ENCODE measurements at places on chromosomes 2 and 18. TPM values are rescaled to one million over a fixed set of nuclear protein-coding genes. Genes with fewer than 3 reads are reported as not detected.
A peak's percentile ranks its signal among the peaks of the same experiment; 100 is the strongest.

DNA sequence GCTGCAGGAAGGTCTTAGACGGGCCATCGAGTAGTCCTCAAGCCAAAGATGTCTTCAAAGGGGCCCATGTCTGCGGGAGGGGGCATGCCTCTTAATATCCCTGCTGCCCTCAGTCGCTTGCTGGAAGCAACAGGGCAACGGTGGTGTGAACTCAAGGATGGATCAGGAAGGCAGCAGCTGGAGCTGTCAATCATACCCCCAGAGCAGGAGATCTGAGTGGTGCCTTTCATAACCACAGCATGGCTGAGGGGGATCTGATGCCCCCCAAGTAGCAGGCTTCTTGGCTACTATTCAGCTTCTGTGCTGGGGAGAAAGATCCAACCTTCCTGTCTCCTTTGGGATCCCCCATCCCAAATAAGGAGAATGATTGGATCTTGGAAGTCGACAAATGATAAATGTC is 46.4 kb downstream of the INSIG2 start:
- no peak for DNase-seq

- DNase-seq, result no peak
Observed at GRCh38 chr2:27158468-27158867, 9.7 kb downstream of the TCF23 start.

- no peak for DNase-seq
Observed at GRCh38 chr2:212712466-212712865, 173.9 kb upstream of the ERBB4 start.

DNA sequence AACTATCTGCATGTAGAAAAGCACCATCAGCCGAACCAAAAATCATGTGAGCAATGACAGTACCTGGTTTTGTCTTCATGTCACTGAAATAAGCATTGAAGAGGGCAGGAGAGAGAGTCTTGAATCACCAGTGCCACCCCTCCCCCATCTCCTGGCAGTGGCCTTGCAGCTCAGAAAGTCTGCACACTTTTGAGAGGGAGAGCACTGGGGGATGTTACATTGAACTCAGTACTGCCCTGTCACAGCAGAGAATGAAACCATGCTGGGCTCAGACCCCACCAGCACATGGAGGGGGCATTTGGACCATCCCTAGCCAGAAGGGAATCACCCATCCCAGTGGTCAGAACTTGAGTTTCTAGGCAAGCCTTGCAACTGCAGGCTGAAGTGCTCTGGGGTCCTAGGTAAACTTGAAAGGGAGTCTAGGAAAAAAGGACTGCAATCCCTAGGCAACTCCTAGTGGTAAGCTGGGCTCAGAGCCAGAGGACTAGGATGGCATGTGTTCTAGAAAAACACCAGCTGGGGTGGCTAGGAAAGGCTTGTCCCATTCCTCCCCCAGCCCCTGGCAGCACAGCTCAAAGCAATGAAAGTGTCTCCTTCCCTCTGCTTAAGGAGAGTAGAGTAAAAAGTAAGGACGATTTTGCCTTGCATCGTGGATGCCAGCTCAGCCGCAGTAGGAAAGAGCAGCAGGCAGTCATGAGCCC is 259.9 kb upstream of the MYT1L start:
- DNase-seq, result no peak

GRCh38 chr2:207635468-207636200 is 10.4 kb upstream of the METTL21A start:
- no peak for DNase-seq

Gene KRTCAP3
- 65.7 TPM for total RNA-seq

DNA sequence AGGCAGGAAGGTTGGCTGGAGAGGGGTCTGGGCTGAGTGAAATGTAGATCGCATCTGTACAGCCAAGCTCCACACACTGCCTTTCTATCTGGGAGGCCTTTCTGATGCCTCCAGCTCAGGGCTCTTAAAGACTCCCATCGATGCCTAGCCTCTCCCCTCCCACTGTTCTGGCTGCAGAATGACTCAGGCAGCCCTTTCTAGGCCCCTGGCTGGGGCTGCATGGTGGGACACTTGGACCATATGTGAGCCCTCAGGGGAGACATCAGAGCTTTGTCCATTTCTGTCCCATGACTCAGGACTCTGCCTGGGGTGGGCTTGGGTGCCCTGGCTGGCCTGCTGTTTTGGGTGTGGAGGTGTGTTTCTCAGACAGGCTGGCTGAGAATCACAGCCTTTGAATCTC is 101.3 kb downstream of the CELF4 start:
- DNase-seq, result no peak

- DNase-seq, result peak; percentile 63
Observed at GRCh38 chr2:240437861-240438809, 2.7 kb downstream of the GPC1 start.

Gene GPR45
- not detected for total RNA-seq

DNA sequence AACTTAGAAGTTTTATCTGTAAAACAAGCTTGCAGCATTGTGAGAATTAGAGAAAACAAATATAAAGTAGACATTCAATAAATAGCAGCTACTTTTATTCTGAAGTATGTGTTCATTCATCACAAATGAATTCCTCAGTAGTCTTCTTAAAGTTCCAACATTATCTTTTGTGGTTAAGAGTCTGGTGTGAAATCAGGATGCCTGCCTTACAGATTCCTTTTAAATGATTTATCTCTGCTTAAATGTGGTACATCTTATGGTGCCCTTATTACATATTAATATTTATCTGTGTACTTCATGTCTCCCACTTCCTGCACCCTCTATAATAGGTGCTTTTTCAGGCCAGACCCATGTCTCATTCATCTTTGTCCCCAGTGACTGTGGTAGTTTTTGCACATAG is 595.0 kb downstream of the STK39 start:
- no peak for DNase-seq

DNA sequence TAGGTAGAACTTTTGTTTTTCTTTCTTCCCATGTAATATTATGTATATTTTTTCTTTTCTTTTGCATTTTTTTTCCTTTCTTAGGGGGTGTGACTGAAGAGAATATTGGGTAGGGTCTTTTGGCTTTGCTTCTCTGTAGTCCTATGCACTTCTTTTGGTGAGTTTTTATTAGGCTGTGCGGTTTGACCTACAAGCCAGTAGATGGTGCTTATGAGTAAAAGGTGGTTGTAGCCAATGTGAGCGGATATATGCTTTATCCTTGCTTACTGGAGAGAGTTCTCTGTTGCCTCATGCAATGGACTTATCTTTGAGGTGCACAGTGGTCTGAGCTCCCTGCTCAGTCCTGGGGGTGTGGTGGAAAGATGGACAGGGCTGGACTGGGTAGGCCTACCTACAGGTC is 52.7 kb downstream of the DSEL start:
- no peak for DNase-seq

DNA sequence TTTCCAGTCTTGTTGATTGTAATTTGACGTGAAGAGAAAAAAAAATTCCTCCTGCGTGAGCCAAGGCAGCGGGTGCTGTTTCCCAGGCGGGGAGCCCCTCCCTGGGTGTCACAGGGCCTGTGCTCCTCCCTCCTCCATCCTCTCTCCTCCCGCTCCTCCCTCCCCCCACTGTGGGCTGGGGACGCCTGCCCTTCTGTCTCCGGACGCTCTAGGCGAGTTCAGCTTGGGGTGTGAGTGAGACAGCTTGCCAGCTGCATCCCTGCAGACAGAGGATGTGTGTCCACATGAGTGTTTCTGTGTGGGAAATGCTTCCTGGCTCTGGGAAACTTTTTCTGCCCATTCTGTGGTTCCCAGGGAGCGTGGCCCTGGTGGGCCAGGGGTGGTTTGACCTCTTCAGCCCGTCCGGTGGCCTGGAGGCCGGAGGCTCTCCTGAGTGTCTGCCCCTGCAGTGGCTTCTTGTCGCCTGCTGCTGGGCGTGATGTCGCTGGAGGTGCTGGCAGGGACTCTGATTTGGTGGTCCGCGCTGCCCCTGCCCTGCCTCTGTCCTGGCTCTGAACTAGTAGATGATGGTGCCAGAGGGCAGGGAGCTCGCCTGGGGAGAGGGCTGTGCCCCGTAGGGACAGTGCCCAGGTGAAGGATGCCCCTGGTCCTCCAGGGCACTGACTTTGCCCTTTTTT is 96.4 kb downstream of the USP40 start:
- peak; percentile 46 for DNase-seq

Gene TIGD1
- 4.6 TPM for total RNA-seq

GRCh38 chr2:199471443-199472057 is 13.8 kb upstream of the SATB2 start:
- no peak for DNase-seq

- no peak for DNase-seq
Observed at GRCh38 chr2:206457188-206457634, 13.9 kb downstream of the ADAM23 start.

DNA sequence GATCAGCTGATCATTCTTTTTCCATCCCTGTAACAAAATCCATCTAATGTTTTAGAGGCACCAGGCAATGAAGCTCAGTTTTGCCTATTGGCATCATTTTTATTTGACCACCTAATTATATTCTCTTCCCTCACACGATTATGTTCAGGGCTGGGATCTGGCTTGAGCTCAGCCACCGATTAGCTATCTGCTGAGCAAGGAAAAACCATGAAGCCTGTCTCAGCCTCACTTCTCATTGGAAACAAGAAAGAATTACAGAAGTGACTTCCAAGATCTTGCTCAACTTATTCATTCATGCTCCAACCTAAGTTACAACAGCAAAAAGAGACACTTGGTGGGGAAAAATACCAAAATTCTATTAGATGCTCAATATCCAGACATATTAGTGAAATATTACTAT is 139.0 kb upstream of the SH3BP4 start:
- DNase-seq, result no peak

Data from mucosa of gallbladder (tissue), 1 donor.